NCI-H187 (cell line): ENCODE measurements at places on chromosomes 7 and 10.

- DNase-seq: no peak
Observed at GRCh38 chr10:117503244-117504205, 39.0 kb upstream of the EMX2 start.

DNA sequence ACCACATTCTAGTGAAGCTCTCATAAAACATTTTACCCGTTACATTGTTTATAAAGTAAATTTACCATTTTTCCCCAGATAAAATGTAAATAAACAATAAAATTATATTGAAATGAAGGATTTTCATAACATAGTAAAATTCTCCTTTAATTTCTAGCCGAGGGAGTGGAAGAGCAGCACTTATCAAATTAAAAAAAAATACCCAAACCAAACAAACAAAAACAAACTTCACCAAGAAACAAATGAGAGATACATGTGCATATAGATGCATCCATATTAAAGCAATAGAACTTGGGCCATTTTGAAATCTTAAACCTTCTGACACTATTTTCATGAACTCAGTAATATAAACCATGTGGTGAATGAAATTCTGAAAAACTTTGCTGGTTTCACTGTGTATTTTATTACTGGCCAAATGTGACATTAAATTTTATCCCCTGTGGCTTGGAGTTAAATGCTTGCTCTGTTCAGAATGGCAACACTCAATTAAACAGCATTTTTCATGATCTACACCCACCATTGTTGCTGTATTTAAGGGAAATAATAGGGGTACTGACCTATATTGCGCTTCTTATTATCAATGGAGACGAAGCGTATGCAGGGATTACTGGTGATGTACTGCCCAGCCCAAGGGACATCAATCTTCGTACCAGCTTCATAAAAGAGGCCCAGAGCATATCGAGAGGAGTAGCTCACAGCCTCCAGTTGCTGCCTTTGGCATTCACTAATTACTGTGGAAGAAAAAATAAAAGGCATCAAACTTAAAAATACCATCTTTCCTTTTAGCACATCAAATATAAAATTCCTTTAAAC is 220.9 kb downstream of the RNLS start:
- DNase-seq: no peak

DNA sequence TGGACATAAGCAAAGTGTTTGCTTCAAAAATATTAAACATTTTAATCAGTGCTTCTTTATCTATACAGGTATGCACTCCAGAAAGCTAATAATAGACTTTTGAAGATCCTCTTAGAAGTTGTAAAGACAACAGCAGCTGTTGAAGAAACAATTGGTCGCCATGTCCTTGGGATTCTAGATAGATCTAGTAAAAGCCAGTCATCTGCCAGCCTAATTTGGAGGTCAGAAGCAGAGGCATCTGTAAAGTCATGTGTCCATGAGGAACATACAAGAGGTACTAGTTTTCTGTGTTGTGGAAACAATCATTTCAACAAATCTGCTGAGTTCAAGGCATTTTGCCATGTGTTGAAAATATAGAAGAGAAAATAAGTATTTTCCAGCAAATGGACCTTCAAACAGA is 89.3 kb downstream of the CYP51A1 start:
- DNase-seq: no peak

- DNase-seq: no peak
Observed at GRCh38 chr10:133095586-133095985, 7.9 kb downstream of the ADGRA1 start.

GRCh38 chr7:56007891-56008290 is 43.4 kb downstream of the PSPH start:
- no peak for DNase-seq

DNA sequence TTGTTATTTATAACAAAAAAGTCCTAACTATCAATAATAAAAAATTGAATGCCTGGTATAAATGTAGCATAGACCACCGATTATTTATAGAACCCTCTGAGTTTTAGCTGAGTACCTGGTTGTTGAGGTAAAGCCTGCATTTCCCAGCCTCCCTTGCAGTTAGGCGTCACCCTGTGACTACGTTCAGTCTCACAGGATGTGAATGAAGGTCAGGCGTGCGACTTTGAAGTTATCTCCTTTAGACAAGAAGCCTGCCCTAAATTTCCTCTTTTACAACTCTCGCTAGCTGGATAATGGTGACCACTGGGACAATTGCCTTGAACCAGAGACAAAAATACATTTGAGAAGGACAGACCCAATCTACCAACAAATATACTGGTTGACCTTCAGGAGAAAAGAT is 67.5 kb upstream of the TES start:
- no peak for DNase-seq
